Stimulated activated CD8-positive, alpha-beta memory T cell treated with anti-CD3 and anti-CD28 coated beads, Interleukin-4, amount 100 ng/mL, for 48 hours (primary cell): ENCODE measurements at places on chromosomes 3 and 15.

DNA sequence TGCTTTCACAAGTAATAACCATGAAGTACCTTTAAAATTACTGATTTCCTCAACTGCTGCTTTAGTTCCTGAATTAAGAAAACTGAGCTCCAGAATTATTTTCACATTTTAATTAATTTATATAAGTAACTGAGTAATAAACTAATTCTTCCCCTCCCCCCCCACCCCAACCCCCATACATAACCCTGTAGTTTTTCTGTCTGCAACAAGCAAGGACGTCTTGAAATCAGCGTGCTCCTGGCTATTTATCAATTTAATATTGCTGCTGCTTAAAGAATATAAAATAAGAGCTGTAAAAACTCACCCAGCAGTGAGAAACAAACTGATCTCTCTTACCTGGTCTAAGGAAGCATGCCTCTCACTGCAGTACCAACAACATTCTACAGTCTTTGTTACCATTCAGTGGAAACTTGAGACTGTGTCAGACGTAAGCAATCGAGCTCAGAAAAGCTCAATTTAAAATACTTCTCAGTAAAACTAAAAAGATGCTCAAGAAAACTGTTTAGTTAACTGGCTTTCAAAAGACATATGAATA is 121.0 kb downstream of the TFDP2 start:
- no peak for DNase-seq

- no peak for DNase-seq
Observed at GRCh38 chr3:144801890-144802289, 830.3 kb downstream of the DIPK2A start.

DNA sequence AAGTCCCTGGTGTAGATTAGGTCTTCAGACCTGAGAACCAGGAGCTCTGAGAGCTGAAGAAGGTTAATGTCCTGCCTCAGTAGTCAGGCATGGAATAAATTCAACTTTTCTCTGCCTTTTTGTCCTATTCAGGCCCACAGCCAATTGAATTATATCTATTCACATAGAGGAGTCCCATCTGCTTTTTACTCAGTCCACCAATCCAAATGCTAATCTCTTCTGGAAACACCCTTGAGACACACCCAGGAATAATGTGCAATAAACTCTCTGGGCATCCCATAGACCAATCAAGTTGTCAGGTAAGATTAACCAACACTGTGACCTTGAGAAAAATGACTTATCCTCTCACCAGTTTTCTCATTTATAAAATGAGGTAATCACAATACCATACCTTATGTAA is 129.4 kb downstream of the MEX3B start:
- DNase-seq: no peak

GRCh38 chr3:138862924-138863775 is 28.4 kb upstream of the PIK3CB start:
- DNase-seq: no peak

GRCh38 chr15:62989366-62990055 is 53.0 kb upstream of the TPM1 start:
- no peak for DNase-seq

DNA sequence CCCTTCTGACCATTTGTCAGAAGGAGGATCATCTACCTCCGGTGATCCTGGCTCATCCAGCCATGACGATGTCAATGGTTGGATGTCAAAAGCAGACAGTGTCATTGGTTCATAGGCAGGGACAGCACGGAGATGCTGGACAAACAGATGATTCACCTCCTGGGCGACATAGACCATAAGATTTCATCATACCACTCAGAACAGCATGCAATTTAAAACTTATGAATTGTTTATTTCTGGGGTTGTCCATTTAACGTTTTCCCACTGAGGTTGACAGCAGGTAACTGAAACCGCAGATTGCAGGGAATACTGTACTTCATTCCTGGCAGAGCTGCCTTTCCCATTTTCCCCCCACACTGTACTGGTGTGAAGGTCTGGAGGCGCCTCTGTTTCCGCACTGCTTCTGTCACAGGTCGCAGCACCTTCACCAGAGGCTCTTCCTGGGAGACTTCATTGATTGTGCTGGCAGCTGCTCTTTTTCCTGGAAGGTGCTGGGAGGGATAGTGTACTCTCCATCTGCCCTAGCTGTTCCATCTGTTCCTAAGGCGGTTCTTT is 32.5 kb upstream of the TMOD3 start:
- no peak for DNase-seq

GRCh38 chr3:125351814-125352456 is 23.2 kb downstream of the ZNF148 start:
- no peak for DNase-seq

DNA sequence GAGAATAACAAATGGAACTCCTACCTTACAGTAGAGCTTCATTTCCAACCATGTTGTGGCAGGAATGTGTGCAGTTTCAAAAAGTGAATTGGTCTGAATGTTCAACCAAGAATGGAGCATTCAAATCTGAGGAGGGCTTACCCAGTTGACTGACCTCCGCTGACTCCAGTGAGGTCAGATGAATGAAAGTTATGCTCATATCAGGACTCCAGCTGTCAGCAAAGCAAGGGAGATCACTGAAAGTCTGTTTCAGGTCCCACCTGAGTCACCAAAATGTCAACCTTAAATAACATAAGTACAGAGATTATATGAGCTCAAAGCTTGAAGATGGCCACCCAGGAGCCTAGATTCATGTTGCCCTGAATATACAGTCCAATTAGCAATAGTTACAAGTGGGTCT is 473.5 kb downstream of the RBMS3 start:
- DNase-seq: no peak

GRCh38 chr15:48962662-48963523 is 826 bp downstream of the SHC4 start:
- DNase-seq: no peak

- DNase-seq: peak; percentile 26
Observed at GRCh38 chr3:112074616-112075497, 11.3 kb upstream of the C3orf52 start.

DNA sequence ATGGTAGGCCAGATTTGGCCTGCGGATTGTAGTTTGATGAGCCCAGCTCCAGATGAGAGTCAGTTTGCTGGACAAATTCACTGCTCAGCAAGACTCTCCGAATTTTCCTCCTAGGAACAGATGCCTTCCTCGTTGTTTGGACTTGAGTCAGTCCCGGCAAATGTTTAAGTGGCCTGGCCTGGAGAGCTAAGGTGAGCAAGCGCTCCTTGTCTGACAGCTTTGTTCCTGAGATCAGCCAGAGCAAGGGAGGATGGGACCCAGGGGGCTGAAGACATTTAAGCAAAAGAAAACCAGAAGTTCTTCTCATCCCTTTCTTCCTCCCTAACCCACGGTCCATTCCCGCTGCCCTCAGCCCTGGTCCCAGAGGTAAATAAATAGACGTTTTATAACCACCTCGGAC is 40.3 kb downstream of the POLR2M start:
- DNase-seq: no peak
